ENCODE measurements at places on chromosomes 3 and 15.

DNA sequence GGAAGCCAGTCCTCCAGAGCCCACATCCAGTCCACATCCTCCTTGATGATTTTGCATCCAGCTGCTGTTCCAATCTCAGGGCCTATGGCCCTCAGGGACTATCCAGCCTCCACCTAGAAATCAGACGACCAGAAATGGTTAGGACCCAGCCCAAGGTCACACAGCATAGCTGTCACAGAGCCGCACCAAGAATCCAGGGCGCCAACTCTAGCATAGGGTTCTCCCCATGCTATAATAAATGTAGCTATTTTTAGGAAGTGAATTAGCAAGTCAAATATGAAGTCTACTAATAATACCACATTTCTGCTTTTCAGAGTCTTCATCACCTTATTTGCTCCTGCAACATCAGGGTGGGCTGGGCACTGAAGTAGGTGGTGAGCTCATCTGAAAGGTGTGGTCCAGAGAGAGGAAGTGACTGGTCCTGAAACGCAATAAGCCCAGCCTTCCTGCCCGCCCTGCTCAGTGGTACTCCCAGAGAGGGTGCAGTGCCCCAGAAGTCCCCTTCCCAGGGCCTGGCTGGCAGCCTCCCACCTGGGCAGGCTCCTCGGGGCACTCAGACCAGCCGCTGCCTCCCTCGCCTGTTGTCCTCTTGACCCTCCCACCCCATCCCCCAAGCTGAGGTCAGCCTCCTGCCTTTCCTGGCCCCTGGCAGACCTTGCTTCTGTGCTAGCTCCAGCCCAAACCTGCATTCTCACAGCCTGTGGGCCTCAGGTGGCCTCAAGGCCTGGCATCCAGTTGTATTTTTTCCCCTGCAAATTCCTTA is 17.6 kb upstream of the CYP11A1 start:
- peak; percentile 5 for DNase-seq

DNA sequence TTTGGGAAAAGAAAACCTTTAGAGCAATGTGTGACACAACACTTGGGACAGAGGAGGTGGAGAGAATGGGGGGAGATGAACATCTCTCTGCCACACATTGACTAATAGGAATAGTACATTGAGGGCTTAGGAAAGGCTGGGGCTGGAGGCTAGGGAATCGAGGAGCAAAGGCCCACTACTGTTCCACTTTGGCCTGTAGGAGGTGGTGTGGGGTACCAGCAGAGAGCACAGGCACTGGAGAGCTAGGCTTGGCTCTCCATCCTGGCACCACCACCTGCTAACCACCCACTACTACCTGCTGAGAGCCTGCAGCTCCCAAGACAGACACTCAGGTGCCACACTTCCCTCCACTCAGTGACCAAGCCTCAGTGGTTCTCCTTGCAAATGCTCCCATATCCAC is 19.4 kb downstream of the CCDC32 start:
- DNase-seq: no peak

- peak; percentile 95 for DNase-seq
Measured at GRCh38 chr3:129688271-129688895, 81.9 kb upstream of the PLXND1 start.

DNA sequence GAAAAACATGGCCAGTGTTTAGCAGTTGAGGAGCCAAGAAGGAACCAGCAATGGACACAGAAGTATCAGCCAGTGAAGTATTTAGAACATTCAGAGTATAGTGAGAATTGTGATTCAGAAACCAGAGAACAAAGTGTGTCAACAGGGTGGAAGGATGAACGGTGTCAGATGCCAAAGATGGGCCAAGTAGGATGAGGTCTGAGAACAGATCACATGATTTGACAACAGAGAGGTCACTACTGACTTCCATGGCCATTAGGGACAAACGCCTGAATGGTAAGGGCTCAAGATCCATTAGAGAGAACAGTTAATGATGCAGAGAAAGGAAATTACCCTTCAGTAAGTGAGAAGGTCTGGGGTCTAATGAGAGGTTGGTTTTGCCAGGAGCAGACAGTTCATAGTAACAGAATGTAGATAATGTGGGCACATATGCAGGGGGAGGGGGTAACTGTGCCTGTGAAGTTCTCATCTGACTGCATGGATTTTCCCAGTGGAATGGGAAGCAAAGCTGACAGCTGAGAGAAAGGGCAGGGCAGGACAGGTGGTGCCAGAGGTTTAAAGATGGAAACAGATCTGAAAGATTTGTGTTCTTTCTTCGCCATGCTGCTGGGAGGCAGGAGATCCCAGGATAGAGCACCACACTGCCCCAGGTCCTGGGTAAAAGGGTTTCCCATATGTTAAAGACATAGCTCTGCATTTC is 4.8 kb upstream of the ACAD9 start:
- DNase-seq: no peak

DNA sequence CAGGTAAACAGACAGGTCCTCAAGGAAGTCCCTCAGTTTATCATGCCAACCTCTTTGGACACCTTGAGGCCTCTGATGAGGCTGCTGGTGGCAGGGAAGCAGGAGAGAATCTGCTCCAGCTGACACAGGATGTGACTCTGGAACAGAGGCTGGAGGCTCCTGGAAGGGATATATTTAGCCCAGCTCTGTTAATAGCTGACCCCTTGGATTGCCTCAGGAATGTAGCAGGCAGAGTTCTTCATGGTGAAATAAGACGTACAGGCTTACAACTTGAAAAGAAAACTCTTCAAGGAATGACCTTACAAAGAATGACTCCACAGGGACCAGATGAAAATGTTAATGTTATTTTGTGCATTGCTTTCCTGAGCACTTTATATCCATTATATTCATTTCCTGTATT is 90.5 kb downstream of the AQP9 start:
- no peak for DNase-seq

Measured in NCI-H510A treated with DMSO at 0.1 percent for 48 hours (cell line).